Small intestine (tissue), 16 donors: ENCODE measurements at places on chromosomes 11 and 22.

DNA sequence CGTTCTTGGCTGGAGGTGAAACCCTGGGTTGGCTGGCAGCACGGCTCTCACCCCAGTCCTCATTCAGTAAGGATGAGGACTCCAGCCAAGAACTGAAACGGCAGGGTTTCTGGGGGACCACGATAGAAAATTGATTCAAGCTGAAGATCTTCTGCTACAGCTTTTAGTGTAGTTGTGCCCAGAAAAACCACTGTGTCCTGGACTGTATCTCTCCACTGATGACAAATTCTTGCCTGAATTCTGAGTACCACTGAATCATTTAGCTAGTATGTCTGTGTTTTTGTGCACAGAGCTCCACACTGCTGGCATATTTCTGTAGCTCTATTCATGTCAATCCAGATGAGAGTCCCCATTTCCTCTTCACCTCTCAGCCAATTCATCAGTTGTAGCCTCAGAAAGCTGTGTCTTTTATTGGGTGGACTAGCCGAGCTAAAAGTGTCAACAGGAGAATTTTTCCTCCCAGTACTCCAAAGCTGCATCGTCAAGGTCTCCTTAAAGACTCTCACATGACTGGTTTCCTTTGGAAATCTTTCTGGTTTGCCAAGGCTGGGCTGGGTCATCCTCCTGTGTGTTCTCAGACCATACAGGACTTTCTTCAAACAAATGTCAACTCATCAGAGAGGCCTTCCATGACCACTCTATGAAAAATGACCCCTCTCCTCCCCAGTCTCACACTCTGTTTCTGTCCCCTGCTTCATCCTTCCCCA lies 144.6 kb downstream of the LDLRAD3 start:
- no peak for DNase-seq

DNA sequence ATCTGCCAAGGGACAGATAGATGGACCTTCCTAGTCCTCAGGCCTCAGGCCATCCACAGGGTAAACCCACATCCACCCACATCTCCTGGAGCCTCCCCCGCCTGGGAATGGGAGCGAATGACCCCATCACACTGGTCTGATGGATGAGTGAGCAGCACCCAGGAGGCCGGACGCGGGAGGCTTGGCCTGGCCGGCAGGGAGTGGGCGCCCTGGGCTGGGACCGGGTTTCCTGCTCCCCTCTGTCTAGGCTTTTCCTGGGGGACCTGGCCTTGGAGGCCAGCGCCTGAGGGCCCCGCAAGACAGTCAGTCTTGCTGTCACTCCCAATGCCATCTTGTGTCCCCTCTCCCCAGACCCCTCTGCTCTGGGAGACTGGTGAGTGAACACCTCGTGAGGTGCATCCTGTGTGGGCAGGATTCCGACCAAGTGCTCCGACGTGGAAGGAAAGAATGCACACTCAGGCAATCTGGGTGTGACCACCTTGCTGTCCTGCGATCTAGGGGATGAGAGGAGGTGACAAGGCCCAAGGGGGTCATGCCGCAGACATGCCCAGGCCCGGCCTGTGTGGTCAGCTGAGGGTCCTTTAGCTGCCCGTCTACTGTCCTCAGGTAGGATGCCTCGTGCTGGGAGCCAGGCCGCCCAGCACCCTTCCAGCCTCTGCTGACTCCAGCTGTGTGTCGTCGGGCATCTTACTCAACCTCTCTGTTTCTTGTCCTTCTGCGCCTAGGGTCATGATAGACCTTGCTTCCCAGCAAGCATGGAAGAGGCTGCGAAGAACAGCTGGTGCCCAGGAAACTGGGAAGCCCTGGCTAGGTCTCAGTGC lies 26.5 kb upstream of the WNT7B start:
- DNase-seq, result no peak

GRCh38 chr11:46979358-46979757 lies 42.8 kb downstream of the CSTPP1 start:
- DNase-seq, result no peak

DNA sequence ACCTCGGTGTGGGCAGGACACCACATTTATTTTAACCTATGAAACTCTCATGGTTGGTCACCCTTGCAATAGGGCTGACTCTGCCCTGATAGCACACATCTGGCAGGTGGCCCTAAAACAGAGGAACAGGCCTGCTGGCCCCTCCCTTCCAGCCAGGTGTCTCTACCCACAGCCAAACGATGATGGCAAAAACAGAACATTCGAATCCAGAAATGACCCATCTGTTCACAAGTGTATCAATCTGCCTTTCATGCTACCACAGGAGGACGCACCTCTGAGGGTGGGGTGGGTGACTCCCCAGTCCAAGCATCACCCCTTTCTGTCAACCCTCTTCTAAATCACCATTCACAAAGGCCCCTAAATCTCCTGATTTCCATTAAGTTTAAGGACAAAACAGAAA lies 118.1 kb downstream of the ETS1 start:
- no peak for DNase-seq

DNA sequence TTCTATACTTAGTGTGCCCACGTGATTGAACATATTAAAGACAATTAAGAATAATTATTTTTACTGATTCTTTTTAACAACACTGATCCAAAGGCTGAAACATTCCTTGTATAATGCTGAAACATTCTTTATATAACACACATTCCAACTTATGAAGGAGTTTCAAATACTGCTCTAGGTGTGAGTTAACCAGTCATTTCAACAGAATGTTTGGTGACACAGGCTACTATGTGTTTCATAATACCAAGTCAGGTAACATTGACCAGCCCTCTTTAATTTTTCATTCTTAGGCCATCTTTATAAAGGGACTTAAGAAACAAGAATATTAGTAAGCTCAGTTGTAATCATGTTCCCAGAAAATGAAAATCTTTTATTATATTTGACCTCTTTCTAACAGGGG lies 136.6 kb downstream of the ELP4 start:
- no peak for DNase-seq

DNA sequence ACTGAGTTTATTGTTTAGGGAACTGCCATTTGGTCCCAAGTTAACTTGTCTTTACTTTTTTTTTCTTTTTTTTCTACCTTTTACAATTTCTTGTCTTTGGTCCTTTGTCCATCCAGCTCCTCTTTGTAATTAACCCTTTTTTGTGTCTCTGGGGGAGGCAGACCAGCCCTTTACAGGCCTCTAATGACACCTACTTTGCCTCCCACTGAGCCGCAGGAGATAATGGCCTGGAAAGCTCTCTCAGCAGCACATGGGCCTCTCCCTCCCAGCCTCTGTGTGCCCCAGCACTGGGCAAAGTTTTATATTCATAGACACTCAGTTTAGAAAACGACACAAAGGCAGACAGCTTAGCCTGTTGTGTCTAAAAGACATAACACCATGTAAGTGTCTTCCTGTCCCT lies 480.4 kb downstream of the SOX6 start:
- no peak for DNase-seq

DNA sequence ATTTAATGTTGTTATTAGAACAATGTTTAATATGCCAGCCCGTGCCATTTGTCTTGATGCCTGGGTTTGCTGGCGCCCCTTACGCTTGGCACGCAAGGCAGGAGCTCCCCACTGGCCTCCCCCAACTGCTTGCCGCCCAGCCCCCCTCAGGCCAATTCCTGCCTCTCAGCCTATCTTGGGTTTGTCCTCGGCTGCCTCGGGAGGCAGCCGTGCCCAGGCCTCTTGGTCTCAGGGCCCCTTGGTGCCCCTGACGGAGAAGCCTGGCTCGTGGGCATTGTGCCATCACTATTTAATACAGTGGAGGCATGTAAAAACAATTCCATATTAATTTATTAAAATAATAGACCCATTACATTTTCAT lies 119.8 kb downstream of the KCNQ1OT1 start:
- no peak for DNase-seq

- DNase-seq, result peak; percentile 49
Measured at GRCh38 chr11:2265396-2265795, 5.0 kb downstream of the ASCL2 start.

GRCh38 chr11:87290304-87290922 lies 252.7 kb downstream of the TMEM135 start:
- peak; percentile 62 for DNase-seq

- no peak for DNase-seq
Measured at GRCh38 chr11:88420165-88420791, 82.7 kb upstream of the CTSC start.

DNA sequence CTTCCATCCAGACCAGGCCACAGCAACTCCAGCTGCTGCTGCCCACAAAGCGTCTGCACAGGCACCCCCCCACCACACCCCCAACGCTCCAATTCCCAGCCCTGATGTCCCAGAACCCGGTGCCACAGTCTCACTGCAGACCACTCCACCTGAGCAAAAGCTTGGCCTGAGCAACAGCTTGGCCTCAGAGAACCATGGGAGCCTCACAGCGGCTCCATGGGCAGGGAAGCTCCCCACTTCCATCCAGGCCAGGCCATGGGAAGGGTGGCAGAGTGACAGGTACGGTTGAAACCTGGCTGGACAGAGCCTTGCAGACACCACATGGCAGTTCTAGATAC lies 13.2 kb downstream of the PLXNB2 start:
- DNase-seq, result no peak

DNA sequence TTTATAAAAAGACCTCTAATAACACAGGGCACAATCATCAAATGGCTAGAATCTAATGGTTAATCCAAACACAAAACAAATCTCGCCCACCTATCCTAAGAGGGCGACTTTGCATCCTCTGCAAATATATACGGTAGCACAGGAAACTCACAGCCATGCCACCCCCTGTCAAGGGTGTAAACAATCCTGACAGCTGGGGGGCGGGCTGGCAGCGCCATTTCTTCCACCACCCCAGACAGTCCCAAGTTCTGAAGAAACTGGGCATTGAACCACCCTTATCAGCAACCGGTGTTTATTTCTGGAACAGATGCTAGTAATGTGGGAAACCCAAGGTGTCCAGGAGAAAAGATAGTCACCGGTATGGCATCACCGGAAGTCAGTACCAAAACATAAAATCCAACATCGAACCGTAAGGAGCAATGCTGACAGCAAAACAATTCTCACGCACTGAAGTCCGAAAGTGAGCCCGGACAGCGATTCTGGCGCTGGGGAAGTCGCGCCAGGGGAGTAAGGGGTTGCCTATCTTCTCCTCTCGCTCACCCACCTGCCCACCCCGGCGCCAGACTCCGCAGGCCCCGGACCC lies 825 bp downstream of the FBXO3 start:
- peak; percentile 34 for DNase-seq

GRCh38 chr22:29311464-29312217 lies 3.9 kb downstream of the RASL10A start:
- no peak for DNase-seq
